ENCODE measurements at places on chromosomes 12 and 14.

DNA sequence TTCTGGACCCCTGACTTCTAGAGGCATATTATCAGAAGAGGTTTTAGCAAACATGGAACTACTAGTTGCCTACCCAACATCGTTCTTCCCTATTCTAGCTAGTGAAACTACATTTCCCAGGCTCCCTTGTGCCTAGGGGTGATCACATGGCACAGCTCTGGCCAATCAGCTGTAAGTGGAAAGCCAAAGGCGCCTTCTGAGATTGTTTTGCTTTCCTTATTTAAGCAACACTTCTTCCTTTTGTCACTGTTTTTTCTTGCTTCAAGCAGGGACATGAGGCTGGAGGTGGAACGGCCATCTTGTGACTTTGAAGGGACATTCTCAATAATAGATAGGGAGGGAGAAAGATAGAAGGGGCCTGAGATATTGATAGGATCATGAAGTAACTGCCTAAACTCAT, 136.7 kb downstream of the ZNF664 start:
- DNase-seq: no peak

DNA sequence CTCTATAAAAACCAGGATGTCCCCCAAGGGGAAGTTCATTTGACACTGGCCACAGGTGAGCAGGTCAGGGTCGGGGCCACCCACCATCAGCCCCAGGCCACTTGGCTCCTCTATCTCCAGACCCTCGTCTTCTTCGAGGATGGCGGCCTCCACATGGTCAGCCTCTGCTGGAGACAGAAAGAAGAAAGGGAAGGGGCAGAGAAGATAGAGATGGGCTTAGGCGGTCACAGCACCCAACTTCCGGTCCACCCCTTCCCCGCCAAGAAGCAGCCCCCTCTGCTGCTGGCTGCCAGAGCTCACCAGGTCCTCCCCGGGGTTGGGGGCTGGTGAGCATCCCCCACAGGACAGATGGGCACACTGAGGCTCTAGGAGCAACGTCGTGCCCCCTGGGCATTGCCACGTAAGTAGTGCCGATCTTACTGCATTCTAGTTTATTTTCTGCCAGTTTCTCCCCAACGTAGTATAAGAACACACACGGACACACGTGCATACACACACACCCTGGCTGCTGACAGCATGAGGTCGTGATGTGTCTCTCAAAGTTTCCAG, 14.2 kb downstream of the BCL11B start:
- DNase-seq: no peak

GRCh38 chr12:101599771-101600484, 5.2 kb downstream of the MYBPC1 start:
- DNase-seq: no peak

- no peak for DNase-seq
Measured at GRCh38 chr14:35435177-35435576, 30.6 kb upstream of the NFKBIA start.

DNA sequence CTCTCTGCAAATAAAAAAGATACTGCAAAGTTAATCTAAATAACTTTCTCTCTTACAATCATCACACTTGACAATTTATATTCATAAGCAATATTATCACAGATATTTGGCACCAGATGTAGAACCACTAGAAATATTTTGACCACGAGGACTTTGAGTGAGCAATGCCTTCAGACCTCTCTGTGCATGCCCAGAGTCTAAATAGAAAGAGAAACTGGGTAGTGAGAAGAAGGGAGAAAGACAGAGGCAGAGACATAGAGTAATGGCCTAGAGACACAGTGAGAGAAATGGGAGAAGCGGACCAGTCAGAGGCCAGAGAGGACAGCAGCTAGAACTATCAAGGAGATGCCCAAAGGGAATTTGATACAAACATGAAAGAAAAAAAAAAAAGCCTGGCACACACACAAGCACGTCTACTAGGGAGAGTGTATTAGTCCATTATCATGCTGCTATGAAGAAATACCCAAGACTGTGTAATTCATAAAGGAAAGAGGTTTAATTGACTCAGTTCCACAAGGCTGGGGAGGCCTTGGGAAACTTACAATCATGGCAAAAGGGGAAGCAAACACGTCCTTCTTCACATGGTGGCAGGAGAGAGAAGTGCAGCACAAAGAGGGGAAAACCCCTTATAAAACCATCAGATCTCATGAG, 41.1 kb downstream of the BMP4 start:
- no peak for DNase-seq

- DNase-seq: peak; percentile 85
Measured at GRCh38 chr12:69688021-69688420, 11.1 kb downstream of the BEST3 start.

GRCh38 chr12:46679754-46680153, 146.0 kb downstream of the SLC38A4 start:
- DNase-seq: no peak

DNA sequence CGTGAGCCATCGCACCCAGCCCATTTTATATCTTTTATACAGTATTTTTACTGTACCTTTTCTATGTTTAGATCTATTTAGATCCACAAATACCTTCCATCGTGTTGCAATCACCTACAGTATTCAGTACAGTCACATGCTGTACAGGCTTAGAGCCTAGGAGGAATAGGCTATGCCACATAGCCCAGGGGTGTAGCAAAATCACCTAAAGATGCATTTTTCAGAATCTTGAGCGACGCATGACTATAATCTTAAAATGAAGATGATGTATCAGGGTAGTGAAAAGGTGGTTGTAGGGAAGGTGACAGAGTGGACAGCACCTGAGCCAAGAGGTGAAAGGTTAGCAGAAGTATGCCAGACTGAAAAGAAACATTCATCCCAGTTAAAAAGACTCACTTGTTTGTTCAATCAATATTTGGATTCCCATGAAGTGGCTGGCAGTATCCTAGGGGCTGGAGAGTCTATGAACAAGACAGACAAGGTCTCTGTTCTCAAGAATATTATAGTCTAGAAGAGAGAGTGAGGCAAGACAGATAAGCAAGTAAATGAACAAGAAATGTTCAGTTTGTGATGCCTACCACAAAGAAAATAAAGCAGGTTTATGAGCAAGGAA, 3.6 kb downstream of the SPRING1 start:
- DNase-seq: peak; percentile 82

- no peak for DNase-seq
Measured at GRCh38 chr14:54471641-54472040, 17.1 kb downstream of the GMFB start.

DNA sequence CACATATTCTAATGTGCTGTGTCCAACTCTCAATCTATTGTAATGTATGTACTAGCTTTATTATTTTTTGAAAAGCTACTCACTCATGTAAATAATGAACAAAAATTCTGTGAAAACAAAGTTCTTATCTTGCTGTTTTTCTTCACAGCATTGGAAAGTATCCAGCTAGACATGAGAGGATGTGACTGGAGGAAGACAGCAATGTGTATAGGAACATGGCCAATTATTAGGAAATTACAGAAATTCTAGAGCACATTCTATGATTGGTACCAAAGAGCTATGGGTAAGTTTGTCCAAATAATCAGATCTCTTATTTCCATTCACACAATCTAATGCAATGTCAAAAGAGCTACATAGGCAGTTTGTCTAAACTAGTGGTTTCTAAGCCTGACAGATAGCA, 1100.2 kb downstream of the FSCB start:
- DNase-seq: no peak

- no peak for DNase-seq
Measured at GRCh38 chr14:26589925-26590324, 7.9 kb downstream of the NOVA1 start.

DNA sequence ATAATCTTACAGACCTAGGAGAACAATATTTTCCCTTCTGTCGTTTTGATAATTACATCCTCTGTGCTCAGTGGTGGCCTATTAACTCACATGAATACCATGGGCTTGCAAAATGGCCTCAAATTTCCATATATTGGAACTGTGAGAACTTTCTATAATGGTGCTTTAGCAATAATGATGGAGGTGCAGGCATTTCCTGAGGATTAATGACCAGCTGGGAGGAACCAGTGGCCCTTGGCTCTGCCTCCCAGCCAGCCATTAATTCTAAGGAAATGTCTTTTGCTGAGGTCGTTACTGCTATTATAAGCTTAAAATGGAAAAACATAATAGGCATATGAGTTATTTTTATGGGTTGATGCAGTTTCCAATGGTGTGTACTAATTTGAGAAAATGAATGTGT, 33.6 kb downstream of the HMGA2 start:
- no peak for DNase-seq

DNA sequence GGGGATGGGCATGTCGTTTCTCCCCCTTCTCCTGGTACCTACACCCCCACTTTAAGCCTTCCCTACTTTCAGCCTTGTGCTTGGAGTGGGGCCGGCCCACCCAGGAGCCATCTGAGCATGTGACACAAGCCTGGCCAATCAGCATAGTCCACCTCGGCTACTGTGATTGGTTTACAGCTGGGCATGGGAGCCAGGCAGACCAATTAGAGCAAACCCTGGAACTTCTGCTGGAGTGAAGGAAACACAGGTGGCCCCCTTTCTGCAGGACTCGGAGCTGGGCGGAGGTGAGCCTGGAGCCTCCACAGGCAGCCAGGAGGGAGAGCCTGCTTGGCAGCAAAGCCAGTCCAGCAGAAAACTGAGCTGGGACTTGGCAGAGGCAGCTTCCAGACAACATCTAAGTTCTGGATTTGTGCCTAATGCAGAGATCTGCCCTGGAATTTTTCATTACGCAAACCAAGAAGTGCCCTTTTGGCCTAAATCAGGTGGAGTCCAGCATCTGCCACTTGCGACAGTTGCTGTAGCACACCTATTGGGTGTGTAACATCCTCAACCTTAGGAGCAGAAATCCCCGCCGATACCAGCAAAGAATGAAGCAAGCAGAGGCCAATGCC, 59.5 kb downstream of the SCARB1 start:
- DNase-seq: no peak

- DNase-seq: no peak
Measured at GRCh38 chr12:41970744-41971143, 173.9 kb downstream of the GXYLT1 start.

DNA sequence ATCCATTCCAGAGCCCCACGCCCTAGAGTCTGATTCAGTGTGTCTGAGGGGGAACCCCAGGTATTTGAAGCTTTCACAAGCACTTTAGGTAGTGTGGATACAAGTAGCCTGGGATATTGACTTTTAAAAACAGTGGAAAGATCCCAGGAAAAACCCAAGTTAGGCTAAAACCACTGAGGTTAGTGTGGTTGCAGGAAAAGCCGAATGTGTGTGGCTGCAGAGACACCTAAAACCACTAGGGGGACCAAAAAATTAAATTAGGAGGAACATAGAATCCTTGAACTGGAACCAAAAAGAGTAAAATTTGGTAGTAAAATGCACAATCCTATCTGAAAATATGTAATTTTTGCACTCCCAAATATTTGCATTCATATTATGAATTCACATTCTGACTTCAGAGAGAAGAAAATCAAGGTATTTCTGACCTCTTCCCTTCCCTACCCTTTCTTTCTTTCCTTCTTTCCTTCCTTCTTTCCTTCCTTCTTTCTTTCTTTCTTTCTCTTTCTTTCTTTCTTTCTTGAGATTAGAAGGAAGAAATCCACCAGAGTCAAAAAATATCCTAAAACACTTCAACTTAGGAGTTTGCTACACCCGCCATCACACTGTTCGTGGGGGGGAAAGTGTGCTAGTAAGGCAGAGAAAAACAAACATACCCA, 37.8 kb downstream of the SLCO1A2 start:
- peak; percentile 47 for DNase-seq

- no peak for DNase-seq
Measured at GRCh38 chr12:89883630-89884389, 175.2 kb upstream of the ATP2B1 start.

DNA sequence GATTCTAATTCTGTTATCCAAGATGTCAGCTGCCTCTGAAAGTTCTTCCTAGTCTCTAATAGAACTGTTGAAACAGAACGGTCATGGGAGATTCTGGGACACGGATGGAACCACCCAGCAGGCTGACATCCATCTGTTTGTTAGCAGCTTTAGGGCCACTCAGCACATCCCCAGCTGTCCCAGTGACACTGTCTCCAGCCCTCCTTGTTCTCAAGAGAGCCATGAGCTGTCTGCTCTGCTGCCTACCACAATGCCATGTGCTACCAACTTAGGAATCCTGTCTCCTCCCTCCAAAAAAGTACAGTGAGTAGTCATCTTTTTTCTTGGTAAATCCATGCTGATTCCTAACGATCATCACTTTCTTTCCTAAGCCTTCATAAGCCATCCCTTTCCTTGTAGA, 130.5 kb downstream of the ZFP36L1 start:
- no peak for DNase-seq

DNA sequence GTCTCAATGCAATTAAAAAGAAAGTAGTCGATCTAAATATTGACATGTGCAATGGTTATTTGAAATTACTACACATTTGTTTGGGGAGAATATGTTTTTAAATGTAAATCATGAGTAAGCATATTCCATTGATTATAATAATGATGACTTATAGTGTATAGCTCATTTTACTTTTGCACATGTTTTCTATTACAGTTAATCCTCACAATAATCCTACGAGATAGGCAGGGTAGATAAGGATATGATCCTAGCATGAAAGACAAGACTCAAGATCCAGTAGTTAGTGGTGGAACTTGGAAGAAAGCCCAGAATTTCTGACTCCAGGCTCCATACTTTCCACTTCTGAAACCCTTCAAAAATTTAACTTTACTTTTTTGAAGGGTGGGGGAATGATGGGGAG, 94.0 kb downstream of the NAV3 start:
- no peak for DNase-seq

- peak; percentile 95 for DNase-seq
Measured at GRCh38 chr12:31732926-31733548, 4.2 kb upstream of the AMN1 start.

- DNase-seq: no peak
Measured at GRCh38 chr14:73235531-73236155, 1.7 kb upstream of the PAPLN start.

DNA sequence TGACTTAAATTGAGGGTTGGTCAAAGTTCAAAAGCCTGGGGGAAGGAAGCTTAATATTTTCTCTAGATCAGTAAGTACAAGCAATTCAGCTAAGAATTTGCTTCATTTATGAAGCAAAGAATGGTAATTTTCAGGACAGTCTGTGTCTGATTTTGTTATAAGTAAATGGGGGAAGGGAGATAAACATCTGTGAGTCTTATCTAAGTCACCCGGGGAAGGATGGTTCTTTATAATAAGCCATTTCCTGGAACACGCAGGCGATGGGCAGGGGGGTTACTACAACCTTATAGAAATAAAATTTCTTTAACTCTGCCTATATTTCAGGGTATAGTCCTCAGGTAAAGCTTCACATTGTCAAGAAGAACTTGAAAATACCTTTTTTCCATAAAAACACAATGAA, 42.9 kb downstream of the HELB start:
- no peak for DNase-seq

DNA sequence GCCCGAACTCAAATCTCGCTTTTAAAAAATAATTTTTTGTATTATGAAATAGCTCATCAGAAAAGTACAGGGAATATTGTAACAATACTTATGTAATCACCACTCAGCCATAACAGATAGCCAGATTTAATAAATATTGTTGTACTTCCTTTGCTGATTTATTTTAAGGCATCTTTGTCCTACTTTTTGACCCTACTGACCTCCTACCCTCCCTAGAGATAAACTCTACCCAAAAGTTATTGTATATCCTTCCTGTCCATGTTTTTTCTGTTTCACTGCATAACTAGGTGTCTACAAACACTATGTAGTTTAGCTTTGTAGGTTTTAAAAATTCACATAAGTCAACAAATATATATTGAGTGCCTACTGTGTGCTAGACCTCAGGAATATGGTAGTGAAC, 25.1 kb downstream of the SOCS2 start:
- DNase-seq: no peak

GRCh38 chr14:93231129-93231979, 24.3 kb downstream of the UBR7 start:
- peak; percentile 9 for DNase-seq

- DNase-seq: no peak
Measured at GRCh38 chr14:75042035-75042434, 9.2 kb downstream of the MLH3 start.
